ENCODE measurements at places on chromosomes 1 and 21.

- no peak for DNase-seq
These were observed 27.6 kb downstream of the ABCA4 start for GRCh38 chr1:94093396-94093795.

DNA sequence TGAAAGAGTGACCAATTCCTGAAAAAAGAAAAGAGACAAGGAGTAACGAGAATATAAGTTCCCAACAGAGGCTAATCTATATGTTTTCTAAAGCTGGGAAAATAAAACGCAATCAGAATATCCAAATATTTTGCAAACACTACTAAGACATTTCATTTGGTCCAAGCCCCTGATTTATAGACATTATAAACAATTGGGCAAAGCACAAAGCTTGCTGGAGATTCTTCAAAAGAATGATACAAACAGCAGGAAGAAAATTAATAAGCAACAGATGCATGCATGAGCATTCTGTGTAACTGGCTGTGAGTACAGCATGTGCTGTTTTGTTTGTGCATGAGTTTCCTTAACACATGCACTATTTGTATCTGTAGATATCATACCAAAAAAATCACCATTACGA, 552.9 kb downstream of the LTN1 start:
- DNase-seq, result no peak

DNA sequence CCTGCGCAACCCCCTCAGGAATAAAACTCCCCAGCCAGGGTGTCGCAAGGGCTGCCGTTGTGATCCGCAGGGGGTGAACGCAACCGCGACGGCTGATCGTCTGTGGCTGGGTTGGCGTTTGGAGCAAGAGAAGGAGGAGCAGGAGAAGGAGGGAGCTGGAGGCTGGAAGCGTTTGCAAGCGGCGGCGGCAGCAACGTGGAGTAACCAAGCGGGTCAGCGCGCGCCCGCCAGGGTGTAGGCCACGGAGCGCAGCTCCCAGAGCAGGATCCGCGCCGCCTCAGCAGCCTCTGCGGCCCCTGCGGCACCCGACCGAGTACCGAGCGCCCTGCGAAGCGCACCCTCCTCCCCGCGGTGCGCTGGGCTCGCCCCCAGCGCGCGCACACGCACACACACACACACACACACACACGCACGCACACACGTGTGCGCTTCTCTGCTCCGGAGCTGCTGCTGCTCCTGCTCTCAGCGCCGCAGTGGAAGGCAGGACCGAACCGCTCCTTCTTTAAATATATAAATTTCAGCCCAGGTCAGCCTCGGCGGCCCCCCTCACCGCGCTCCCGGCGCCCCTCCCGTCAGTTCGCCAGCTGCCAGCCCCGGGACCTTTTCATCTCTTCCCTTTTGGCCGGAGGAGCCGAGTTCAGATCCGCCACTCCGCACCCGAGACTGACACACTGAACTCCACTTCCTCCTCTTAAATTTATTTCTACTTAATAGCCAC, 696 bp downstream of the TGFB2 start:
- DNase-seq, result peak; percentile 55

- DNase-seq, result no peak
These were observed 8.0 kb downstream of the SLC35F3 start for GRCh38 chr1:233912447-233912846.

DNA sequence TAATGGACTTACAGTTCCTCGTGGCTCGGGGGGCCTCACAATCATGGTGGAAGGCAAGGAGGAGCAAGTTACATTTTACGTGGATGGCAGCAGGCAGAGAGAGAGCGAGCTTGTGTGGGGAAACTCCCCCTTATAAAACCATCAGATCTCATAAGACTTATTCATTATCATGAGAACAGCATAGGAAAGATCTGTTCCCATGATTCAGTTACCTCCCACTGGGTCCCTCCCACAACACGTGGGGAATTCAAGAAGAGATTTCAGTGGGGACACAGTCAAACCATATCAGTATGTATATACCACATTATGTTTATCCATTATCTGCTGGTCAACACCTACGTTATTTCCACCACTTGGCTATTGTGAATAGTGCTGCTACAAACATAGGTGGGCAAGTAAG, 352.3 kb upstream of the B3GALT2 start:
- no peak for DNase-seq

- no peak for DNase-seq
These were observed 87.0 kb downstream of the C4BPA start for GRCh38 chr1:207191061-207191460.

GRCh38 chr1:243487649-243488227, 231.9 kb downstream of the SDCCAG8 start:
- DNase-seq, result peak; percentile 60

DNA sequence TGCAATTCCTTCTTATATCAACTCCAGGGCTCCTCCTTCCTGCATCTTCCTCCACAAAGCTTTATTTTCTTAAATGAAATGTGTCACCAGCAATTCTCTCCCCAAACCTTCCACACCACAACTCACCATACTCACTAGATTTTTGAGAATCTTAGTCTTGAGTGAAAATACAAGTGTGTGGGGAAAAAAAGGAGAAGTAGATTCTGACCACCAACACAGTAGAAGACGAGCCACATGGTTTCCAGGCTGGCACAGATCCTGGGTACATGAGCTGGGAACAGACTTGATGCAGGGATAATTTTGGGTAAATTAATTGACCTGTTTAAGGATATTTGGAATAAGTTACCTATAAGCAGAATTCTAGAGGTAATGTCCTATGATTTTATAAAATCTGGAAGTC, 72.8 kb upstream of the KCNJ15 start:
- no peak for DNase-seq

GRCh38 chr1:109823543-109824348, 60.0 kb upstream of the EPS8L3 start:
- no peak for DNase-seq

DNA sequence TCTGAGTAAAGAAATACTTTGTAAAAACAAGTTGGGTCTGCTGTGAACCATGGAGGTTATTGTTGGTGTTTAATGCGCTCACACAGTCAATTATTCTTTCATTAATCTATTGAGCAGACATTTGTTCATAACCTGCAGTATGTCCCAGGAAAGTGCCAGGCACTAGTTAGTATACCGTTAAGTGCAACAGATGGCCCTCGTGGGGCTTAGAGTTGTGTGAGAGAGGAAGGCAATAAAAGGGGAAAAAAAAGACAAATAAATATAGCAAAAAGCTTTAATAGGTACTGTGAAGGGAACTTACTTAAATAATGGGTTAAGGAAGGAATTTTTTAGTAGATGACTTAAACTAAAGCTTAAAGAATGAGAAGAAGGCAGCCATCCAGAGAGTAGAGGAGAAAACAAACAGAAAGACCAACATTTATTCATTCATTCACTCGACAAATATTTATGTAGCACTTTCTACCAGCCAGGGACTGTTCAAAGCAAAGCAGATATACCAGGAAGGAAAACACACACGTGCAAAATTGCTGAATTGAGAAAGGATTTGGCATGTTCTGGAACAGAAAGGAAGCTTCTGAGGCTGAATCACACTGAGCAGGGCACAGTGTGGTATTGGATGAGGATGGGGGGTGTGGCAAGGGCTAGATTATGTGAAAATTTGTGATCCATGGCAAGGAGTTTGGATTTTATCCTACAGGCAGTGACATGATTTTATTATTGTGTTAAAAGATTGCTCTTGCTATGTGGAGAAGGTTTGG, 296.1 kb upstream of the SGIP1 start:
- no peak for DNase-seq

GRCh38 chr1:221458447-221459156, 283.3 kb downstream of the DUSP10 start:
- no peak for DNase-seq

- DNase-seq, result no peak
These were observed 276.4 kb downstream of the HHAT start for GRCh38 chr1:210605099-210605498.

DNA sequence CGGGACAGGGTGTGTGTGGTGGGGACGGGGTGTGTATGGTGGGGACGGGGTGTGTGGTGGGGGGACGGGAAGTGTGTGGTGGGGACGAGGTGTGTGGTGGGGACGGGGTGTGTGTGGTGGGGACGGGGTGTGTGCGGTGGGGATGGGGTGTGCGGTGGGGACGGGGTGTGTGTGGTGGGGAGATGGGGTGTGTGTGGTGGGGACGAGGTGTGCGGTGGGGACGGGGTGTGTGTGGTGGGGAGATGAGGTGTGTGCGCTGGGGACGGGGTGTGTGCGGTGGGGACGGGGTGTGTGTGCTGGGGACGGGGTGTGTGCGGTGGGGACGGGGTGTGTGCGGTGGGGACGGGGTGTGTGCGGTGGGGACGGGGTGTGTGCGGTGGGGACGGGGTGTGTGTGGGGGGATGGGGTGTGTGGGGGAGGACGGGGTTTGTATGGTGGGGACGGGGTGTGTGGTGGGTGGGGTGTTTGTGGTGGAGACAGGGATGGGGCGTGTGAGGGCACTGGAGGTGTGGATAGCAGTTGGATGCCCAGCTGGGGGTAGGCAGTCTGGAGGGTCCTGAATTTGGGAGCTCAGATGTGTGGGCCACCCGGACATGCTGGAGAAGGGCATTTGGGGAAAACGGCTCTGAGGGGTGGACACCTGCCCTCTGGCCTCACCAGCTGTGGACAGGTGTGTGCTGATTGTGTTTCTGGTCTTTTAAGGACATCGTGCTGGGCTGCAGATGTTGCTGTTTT, 16.9 kb downstream of the IBA57 start:
- no peak for DNase-seq

- peak; percentile 66 for DNase-seq
These were observed 98.5 kb downstream of the DISC1 start for GRCh38 chr1:231724876-231725647.

- DNase-seq, result no peak
These were observed 5.2 kb downstream of the RCC1 start for GRCh38 chr1:28510970-28511440.

DNA sequence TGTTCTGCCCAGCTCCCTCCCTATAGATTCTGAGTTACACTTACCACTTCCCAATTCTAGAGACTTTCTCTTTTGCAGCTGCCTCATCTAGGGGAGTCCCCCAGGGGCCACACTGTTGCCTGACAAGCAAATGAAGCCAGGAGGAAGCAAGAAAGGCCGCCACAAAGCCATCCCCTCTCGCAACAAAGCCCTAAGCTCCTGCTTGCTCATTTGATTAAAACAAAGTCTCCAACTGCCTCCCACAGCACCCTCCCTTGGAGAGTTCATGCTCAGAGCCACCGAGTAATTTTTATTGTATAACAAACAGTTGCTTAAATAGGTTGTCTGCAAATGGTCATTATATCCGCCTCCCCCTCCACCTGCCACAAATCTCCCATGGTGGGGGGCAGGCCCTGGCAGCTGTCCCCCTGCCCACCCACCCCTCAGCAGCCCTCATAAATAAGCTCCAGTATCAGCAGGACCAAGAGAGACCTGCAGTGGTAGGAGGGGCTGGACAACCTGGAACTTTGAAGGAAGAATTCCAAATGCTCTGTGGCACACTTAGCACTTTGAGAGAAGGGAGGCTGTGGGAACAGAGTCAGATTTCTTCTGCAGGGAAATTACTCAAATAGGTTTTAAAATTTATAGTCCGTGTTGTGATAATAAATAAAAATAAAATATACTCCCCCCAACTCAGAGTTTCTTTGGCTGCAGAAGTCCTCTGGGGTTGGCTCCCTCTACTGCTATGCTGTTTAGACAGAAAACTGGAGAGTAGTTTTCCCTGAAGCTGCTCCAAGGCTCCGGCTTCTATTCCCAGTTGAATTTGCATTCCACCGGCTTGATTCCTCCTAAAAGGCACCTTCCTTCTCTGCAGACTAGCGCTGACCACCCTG, 237.5 kb downstream of the TTLL7 start:
- no peak for DNase-seq

DNA sequence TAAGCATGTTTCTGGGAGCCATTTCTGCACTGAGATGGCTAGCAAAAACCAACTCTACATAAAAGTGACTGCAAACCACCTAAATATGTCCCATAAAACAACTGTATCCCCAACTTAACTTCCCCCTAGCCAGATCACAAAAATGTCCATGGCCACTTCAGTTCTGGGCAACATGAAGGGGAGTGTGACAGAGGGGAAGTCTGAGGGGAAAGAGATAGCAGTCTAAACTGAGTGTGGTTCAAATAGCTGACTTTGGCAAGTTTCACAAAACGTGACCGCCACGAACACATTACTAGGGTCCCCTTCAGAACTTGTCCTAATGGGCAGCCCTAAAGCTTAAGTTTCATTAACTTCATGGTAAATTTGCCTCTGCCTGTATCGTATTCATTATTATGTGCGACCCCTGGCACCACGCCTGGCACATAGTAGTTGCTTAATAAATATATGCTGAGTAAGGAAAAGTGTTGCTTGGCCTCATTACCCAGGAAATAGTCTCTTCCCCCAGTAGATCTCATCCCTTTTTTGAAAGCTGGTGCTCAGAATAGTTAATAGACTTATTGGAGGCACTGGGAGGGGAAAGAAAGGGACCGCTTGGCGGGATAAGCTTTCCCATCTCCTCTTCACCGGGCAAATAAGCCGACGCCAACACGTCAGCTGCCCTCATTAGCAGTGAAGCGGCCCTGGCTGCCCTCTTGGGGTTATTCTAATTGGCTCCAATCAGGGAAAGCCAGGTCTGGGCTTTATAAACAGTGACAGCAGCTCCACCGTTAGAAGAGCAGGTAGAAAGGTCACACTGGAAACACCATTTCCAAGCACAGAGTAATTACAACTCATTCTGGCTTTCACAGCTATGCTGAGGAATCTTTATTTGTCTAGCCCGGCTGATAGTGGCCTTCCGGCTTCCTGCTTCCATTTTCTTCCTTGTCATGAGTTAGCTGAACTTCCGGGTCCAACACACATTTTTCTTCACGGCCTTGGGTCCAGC, 122.1 kb downstream of the LRIG2 start:
- DNase-seq, result no peak

DNA sequence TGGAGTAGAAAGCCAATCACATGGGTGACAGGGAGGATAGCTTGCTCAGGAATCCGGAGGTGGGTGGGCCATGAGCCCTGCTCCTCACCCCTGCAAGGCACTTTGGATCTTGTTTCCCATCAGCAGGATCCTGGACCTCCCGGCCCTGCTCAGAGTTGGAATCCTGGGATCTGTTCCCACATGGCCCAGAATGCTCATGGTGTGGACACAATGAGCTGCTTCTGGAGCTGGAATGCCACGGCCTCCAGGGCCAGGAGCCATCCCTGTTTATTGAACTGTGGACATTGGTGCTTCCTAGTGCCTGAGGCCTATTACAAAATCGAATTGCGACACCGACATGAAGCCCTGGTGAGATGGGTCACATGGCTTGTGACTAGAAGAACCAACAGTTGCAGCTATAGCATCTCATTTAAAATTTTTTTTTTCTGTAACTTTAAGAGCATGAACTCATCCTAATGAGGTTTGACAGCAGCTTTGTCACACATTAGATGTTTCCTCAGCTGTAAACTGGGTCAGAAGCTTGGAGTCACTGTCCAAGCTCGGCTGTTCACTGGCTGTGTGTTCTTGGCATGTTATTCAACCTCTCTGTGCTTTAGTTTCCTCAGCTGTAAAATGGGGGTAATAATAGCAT, 40.4 kb upstream of the GOLT1A start:
- DNase-seq, result peak; percentile 47

GRCh38 chr1:204723131-204723787, 37.7 kb upstream of the LRRN2 start:
- no peak for DNase-seq

DNA sequence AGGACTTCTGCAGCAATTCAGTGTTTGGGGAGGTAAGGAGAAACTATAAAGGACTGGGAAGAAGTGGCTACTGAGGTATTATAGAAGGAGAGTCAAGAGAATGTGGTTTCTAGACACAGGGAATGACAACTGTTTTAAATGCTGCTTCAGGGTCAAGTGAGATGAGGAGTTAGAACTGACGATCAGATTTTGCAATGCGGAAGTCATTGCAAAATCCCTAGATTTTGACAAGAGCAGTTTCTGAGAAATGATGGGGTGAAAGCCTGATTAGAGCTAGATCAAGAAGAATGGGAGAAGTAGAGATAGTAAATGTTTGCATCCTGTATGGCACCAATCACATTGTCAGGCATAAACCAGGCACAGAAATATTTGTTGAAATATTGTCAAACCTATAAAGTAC, 4.7 kb upstream of the TSNAX start:
- no peak for DNase-seq
